ENCODE measurements at places on chromosomes 16 and 17.
A peak's percentile ranks its signal among the peaks of the same experiment; 100 is the strongest.

- no peak for DNase-seq
Observed at GRCh38 chr17:36640836-36641235, 39.5 kb downstream of the MRM1 start.

DNA sequence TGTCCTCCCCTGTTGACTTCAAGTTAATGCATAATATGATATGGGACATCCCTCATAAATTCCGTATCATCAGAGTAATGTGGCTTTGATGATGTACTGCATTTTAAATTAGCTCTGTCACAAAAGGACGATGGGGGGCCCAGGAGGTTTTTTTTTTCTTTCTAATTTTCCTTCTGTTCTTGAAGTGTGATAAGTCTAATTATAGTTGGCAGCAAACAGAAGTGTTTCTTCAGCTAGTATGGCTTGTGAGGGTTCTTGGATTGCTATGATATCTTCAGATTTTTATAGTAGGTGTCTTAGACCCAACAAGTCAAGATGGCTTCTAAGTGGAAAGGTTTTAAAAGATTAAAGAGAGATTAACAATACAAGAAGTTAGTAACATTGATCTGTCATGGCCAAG, 796.2 kb upstream of the RBFOX1 start:
- DNase-seq, result no peak

- peak; percentile 13 for DNase-seq
Observed at GRCh38 chr17:68398691-68399637, 58.3 kb downstream of the WIPI1 start.

GRCh38 chr17:41013606-41014005, 4.7 kb upstream of the KRTAP3-1 start:
- no peak for DNase-seq

- no peak for DNase-seq
Observed at GRCh38 chr16:72902206-72902605, 145.7 kb downstream of the ZFHX3 start.

DNA sequence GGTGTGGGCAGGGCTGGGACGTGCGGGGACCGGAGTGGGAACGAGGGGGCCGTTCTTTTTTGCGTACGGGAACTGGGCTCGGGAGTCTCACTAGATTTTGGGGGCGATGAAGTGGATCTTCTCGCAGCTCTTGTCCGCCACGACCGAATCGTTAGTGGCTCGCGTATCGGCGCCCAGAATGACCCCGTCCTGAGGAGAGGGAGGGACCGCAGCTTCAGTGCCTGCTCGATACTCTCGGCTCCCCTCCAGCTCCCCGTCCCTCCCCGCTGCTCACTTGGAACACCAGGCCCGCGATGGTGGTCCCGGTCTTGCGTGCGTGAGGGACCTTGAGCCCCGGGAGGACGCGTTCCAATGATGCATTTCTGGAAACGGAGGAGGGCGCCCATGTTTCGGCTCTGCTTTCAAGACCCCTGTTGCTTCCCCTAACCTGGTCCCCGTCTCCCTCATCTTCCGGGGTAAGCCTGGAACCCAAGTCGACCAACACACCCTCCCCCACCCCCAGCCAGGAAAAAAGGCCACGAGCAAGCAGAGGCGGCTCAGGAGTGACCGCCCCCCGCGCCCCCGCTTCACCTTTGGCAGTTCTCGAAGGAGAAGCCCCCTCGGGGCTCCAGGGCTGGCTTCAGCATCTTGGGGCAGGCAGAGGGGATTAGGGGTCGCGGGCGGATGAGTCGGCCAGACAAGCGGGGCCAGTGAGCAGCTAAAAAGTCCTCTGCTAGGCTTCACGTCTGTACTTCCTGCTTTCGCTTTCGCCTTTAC, at the start of gene PSMB10:
PSMB10 (minus strand) TSS at position 727 of the 756 bp plus-strand sequence; CDS start at position 626, 101 bp downstream.
- DNase-seq, result no peak

DNA sequence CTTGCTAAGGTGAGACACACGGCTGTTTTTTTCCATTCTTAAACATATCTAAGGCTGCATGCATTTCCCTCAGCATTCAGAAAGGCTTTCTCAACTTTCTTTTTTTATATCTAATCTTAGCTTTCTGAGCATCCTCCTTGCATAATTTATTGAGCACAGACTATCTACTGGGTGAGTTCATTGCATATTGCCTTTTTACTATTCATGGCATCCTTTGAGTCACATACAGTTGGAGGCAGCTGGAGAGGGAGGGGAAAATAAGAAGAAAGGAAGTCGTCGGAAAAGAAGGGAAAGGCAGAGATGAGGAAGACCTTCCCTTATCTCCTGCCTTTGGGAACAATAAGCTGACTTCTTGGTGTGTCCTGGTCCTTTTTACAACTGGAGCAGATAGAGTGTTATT, 468.3 kb downstream of the SLC39A11 start:
- DNase-seq, result no peak

DNA sequence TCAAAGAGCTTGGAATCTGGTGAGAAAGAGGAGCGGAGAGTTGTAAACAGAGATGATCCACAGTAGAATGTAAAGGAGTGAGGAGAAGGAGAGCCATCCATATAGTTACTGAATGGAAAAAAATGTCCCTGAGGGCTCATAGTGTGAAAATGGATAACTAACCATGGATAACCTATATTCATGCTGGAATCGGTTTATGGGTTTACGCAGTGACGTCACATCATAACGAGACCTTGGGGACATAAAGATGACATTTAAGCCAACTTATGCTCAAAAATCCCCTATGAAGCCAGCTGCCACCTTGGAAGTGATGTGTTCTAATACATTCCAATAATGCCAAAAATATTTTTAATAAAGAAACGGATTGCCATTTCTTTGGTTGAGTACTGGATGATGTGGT, 22.5 kb downstream of the IRX6 start:
- no peak for DNase-seq

DNA sequence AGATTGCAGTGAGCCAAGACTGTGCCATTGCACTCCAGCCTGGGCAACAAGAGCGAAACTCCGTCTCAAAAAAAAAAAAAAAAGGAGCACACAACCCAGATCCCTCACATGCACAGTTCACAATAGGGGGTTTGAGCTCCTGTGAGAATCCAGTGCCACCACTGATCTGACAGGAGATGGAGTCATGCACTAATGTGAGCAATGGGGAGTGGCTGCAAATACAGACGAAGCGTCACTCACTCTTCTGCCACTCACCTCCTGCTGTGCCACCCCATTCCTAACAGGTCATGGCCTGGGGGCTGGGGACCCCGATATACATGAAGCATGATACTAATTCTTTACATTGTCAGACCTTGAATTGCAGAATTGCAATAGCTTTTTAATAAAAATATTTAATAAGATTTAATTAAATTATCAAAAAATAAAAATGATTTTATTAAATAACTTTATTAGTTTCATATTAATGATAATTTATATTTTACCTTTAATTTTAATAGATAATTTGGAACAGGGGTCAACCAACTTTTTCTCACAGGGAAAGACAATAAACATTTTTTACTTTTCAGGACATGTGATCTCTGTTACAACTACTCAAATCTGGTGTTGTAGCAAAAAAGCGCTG, 171.4 kb downstream of the COPRS start:
- no peak for DNase-seq

DNA sequence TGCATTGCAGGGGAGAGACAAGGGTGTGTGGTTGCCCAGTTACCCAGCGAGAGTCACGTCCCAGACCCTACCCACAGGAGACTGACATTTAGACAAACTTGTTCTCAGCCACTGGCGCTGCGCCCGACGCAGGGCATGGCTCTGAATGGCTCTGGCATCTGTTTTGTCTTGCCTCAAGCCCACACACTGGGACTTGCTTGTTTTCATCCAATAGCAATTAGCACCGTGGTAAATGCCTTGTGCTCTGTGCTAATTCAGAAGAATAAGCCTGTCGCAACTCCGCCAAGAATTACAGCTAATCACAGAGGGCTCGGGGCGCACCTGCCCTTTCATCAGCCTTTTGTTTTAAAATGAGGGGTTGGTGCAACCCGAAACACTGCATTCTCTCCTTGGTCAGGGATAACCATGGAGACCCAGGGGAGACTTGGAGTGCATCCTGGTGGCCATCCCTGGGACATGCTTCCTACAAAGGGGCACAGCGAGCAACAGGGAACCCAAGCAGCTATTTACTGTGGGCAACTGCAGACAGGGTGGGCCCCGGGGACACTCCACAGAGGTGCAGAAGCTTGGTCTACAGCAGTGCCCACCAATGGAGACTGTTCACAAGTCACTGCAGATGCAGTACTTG, 220.6 kb upstream of the ZFHX3 start:
- DNase-seq, result peak; percentile 2

- no peak for DNase-seq
Observed at GRCh38 chr17:55816532-55817396, 65.9 kb downstream of the PCTP start.

DNA sequence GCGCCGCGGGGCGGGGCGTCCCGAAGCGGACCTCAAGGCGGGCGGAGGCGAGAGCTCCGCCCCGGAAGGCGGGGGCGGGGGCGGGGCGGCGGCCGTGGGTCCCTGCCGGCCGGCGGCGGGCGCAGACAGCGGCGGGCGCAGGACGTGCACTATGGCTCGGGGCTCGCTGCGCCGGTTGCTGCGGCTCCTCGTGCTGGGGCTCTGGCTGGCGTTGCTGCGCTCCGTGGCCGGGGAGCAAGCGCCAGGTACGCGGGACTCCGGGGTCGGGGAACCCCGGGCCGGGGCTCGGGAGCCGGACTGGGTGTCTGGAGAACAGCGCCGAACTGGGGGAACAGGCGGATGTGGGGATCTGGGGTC, at the start of gene TNFRSF12A:
TNFRSF12A (plus strand) TSS at position 122 of the 357 bp plus-strand sequence; CDS start at position 152, 30 bp downstream.
- DNase-seq, result no peak

DNA sequence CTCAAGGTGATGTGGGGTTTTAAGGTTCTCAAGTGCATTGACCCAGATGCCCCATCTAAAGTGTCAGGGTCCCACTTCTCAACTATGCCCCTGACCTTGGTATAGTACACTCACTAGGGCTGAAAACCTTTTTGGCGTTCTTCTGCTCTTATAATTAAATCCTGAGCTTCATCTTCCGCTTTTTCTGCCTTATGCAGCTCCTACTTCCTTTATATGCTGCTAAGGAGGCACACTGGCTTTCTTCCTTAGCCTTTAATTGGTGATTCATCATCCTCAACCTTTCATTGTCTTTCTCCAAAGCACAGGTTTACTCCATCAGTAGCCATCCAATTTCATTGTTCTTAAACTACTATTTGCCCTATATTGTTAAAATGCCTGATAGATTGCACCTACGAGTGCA, 5.3 kb upstream of the NF1 start:
- DNase-seq, result no peak

DNA sequence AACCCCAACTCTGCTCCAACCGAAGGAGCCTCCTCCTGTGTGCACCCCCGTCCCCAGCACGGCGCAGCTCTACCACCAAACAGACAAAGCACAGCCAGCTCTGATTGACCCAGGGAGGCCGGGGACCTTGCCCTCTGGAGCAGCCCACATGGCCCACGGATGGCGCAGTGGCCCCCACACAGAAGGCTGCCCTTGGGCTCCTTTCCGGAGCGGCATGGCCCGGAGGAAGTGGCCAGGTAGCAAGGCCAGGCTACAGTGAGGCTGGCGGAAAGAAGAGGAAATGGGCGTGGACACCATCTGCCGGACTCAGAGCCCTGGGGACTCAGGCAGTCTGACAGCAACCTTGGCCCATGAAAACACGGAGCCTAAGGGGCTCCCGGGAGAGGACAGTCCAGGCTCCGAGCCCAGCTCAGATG, 19.9 kb upstream of the ZC3H18 start:
- DNase-seq, result peak; percentile 24

DNA sequence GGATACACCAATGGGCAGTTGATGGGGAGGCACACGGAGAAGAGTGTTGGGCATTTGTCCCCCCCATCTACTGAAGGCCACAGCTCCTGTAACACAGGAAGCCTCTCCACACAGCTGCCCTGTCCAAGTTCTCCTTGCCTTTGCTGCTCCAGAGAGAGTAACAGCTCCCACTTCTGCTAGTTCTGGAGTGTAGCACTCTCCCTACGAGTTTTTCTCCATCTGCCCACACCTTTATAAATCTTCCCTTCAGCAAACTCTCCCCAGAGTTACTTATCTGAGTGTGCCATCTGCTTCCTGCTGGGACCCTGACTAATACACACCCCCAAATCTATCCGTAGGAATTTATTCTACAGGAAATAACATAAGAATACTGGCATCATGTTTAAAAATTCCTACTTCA, 42.6 kb upstream of the ERN1 start:
- DNase-seq, result no peak

DNA sequence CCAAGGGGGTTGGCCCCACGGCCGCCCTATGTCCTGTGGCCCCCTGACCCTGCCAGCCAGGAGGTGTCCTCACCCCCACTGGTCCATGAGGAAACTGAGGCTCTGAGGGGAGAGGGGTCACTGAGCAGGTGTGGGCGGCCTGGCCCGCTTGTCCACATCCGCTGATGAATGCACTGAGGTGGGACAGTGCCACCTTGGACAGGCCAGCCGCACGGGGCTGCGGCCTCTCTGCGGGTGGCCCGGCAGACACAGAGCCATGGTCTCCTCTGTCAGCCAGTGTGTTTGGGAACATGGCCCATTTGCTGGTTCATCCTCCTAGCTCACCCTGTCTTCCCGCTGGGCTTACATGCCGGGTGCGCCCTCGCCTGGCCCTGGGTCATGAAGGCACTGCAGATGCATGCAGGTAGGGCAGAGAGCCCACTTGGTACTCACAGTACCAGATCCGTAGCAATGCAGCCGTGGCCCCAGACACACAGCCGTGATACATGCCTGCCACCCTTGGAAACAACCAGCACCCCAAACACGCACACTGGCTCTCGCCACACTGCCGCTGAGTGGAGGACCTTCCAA, 93.9 kb downstream of the ENGASE start:
- DNase-seq, result no peak

DNA sequence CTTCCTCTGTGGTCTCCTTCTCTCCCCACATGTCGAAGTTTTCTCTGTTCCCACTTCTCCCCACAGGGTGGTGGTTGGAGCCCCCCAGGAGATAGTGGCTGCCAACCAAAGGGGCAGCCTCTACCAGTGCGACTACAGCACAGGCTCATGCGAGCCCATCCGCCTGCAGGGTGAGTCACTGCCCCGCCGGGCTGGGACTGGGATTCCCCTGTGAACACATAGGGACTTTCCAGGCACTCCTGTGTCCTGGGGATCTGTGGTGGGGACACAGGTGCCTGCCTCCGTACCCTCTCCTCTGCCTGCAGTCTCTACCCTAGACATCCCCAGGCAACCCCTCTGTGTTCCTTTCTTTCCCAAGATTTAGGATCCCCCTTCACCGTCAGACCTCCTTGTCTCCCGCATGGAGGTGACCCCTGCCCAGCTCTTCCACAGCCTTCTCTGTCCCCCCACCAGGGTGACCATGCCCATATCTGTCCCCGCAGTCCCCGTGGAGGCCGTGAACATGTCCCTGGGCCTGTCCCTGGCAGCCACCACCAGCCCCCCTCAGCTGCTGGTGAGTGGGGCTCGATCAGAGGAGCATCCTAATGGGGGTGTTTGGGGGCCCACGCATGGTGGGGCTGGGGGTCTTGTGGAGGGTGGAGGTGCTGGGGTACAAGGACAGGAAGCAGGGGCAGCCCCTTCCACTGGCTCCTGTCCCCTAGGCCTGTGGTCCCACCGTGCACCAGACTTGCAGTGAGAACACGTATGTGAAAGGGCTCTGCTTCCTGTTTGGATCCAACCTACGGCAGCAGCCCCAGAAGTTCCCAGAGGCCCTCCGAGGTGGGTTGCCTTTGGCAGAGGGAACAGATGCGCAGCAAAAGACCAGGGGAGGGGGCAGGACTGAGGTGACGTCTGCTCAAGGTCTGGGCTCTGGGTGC, 5.8 kb downstream of the ITGAM start:
- DNase-seq, result no peak

- no peak for DNase-seq
Observed at GRCh38 chr17:72025113-72025512, 95.7 kb upstream of the SOX9 start.

Data from skin of body (tissue), 3 donors.